Nephron progenitor cell (in vitro differentiated cells): ENCODE measurements at places on chromosomes 1 and 21.

DNA sequence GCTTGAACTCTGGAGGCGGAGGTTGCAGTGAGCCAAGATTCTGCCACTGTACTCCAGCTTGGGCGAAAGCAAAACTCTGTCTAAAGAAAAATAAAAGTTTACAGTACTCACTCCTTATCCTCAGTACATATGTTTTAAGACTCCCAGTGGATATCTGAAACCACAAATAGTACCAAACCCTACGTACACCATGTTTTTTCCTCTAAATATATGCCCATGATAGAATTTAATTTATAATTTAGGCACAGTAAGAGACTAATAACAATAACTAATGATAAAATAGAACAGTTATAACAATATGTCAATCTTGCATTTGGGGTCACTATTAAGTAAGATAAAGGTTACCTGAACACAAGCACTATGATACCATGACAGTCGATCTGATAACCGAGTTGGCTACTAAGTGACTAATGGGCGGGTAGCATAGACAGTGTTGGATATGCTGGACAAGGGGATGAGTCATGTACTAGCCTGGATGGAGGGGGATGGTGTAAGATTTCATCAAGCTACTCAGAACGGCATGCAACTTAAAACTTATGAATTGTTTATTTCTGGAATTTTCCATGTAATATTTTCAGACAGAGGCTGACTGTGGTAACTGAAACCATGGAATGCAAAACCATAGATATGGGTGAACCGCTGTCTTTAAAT is 43.7 kb downstream of the ST7L start:
- DNase-seq: no peak

GRCh38 chr21:45222001-45222400 is 65.7 kb downstream of the POFUT2 start:
- no peak for DNase-seq

GRCh38 chr1:232221802-232222499 is 408.0 kb downstream of the SIPA1L2 start:
- DNase-seq: no peak

- DNase-seq: no peak
Observed at GRCh38 chr1:2241820-2242219, 13.7 kb downstream of the SKI start.

GRCh38 chr1:225474986-225475820 is 47.4 kb upstream of the LBR start:
- peak; percentile 79 for DNase-seq

DNA sequence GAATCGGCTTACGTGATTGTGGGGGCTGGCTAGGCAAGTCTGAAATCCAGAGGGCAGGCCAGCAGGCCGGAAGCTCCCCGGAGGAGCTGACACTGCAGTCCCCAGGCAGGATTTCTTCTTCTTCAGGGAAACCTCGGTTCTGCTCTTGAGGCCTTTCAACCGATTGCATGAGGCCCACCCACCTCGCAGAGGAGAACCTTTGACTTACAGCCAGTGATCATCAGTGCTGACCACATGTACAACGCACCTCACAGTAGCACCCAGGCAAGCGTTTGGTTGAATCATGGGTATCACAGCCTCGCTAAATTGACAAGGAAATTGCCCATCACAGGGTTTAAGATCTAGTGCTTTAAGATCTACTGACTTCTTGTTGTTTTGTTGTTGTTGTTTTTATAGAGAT is 23.6 kb upstream of the GPR157 start:
- no peak for DNase-seq

- no peak for DNase-seq
Observed at GRCh38 chr1:156998301-156998700, 47.2 kb downstream of the ARHGEF11 start.

DNA sequence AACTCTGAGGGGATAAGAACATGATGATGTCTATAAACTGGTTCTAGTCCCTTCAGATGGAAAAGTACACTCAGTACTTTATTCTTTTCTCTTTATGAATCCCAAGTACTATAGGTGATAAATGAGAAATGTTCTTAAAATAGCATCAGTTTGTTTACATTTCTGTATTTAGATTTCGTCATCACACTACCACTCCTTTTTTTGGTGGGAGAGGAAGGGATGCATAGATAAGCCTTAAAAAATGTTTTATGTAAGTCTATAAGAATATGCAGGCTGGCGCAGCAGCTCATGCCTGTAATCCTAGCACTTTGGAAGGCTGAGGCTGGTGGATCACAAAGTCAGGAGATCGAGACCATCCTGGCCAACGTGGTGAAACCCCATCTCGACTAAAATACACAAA is 144.8 kb downstream of the USP25 start:
- no peak for DNase-seq

- DNase-seq: no peak
Observed at GRCh38 chr1:1135339-1136136, 19.6 kb upstream of the C1orf159 start.

GRCh38 chr1:68116643-68117235 is 66.3 kb upstream of the DIRAS3 start:
- DNase-seq: peak; percentile 68

DNA sequence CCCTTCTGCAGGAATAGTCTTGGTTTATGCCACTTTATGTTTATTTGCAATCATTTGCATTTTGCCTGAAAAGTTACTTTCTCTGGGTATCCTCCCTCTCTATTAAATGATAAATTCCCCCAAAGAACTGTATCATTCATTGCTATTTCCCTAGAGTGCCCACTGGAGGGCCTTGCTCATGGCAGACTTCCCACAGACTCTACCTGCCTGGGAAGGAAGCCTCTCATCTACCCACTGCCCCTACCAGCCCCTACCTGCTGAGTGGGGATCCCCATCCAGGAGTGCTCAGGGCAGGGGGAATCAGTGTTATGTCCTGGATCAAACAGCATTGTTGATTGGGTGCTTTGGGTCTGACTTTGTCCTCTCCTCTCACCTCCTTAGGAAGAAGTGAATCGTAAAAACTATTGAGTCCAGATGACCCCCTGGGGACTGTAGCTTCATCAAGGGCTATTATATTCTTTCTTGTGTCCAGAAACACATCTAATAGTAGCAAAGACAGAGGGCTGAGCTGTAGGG is 6.8 kb upstream of the LRRN2 start:
- DNase-seq: no peak

DNA sequence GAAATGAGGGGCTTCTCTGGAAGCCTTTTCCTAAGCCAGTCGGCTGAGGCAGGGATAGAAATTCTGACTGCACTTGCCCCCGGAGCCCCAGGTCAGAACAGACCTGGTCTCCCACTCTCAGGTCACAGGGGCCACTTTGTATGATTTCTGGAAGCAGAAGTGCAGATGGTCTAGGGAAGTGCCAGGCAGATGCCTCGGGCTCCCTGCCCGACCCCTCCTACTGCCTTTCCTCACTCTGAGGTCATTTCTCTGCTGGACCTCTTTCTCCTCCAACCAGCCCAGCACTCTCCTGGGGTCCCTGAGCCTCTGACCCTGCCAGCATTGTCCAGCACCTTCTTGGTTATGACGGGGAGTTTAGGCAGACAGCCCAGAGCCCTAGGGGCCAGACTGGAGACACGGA is 8.7 kb downstream of the RUNX3 start:
- DNase-seq: no peak

GRCh38 chr1:203306089-203306964 is 1.0 kb downstream of the BTG2 start:
- DNase-seq: peak; percentile 30

- DNase-seq: no peak
Observed at GRCh38 chr1:230112782-230113181, 45.7 kb downstream of the GALNT2 start.

- DNase-seq: no peak
Observed at GRCh38 chr1:169138866-169139670, 32.6 kb downstream of the ATP1B1 start.

GRCh38 chr1:62625415-62625814 is 28.1 kb downstream of the ANGPTL3 start:
- no peak for DNase-seq

GRCh38 chr1:12527564-12527963 is 90.4 kb downstream of the DHRS3 start:
- no peak for DNase-seq

DNA sequence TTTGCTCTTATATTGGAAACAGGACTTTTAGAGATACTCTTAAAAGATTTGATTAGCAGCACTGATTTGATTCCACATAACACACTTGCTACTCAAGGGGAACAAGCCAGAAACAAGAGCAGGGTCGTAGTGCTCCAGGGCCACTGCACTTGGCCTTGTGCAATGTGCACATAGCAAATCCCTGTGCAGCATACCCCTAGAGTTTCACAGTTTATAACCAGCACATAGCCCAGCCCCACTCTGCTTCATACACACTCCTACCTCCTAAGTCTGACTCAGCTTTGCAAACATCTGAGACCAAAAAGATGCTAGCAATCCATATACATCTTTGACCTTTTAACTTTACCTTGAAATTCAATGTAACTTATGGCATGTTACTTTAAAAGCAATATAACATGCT is 157.6 kb downstream of the VAV3 start:
- DNase-seq: no peak

- no peak for DNase-seq
Observed at GRCh38 chr1:115429241-115429640, 91.2 kb upstream of the NGF start.

GRCh38 chr1:107649023-107649422 is 316.0 kb downstream of the VAV3 start:
- no peak for DNase-seq

DNA sequence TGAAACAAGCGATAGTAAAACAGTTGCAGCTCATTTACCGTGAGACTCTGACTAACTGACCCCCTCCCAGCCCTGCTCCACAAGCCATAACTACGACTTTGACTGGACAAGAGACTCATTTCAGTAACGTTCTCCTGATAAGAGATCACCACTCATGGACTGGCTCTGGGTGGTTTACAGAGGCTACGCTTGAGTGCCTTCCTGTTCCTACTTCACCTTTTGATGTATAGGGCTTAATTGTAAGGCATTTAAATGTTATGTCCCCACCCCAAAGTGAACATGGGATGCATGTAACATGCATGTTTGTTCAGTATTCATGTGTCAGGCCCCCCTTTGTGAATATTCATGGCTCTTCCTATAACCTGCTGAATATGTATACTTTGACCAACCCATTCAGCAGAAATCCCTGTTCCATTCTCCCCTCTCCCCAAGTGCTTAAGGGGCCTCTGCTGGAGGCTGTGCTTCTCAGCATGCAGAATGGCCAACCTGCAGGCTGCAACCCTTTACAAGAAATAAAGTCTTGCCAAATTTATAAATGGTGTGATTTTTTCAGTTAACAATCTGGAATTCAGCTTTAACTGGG is 50.7 kb upstream of the SPOCD1 start:
- DNase-seq: no peak

DNA sequence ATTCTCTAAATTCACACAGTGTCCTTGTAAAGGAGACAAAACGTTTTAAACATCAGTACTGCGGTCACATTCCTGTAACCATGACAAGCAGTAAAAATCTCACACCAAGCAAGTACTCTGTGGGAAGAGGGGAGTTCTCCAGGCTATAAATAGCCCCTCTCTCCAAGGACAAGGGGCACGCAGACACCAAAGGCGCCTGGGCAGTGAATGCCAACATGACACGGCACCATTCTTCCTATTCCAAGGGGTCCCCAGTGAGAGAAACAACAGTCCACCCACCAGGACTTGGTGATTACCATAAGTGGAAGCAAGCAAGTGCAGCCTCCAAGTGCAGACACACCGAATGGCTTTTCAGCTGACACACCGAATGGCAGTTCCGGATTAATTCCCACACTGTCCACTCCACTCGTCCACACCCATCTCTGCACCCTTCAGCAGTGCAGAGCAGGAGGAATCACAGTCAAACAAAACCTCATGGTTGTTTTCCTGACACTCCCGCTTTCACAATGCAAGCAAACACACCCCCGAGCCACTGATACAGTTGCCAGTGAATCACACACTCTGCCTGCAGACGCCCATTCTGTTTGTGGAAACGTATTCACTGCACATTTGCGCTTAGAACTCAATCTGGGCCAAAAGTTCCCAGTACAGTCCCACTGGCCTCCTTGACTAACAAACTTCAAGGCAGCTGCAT is 1.8 kb downstream of the PTTG1IP start:
- DNase-seq: no peak

- no peak for DNase-seq
Observed at GRCh38 chr1:3541936-3542335, 69.4 kb downstream of the MEGF6 start.

- DNase-seq: no peak
Observed at GRCh38 chr1:208145167-208145566, 99.0 kb downstream of the PLXNA2 start.

DNA sequence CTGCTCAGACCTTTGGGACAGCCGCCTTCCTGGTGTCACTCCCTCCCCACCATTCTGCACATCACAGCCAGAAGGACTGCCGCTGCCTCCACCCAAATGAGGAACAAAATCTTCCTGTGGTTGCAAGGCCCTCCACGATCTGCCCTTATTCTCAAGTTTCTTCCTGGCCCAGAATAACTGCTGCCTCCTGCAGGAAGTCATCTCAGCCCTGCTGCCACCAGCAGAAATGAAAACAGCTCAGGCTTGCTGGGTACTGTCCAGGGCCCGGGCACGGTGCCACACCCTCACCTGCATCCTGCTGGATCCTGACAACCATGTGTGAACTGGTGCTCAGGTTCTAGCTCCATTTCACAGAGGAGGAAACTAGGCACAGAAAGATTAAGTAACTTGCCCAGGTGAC is 2.8 kb downstream of the CLDN19 start:
- DNase-seq: no peak

DNA sequence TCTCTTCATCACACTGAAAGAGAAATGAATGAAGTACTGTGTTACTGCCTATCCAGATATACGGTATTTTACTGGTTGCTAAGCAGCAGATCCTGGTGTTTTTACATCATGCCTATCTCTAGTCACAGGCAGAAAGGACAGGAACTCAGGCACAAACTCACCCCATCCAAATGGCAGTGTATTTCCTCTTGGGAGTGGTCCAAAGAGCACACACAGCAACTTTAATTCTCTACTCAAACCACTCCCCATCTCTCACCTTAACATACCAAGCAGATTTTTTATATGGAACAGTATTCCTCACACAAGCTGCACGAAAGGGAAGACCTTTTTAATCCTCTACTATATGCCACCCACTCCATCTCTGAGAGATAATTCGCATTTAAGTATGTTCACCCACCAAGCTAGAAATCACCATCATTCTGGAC is 27.3 kb downstream of the EIF4G3 start:
- no peak for DNase-seq

DNA sequence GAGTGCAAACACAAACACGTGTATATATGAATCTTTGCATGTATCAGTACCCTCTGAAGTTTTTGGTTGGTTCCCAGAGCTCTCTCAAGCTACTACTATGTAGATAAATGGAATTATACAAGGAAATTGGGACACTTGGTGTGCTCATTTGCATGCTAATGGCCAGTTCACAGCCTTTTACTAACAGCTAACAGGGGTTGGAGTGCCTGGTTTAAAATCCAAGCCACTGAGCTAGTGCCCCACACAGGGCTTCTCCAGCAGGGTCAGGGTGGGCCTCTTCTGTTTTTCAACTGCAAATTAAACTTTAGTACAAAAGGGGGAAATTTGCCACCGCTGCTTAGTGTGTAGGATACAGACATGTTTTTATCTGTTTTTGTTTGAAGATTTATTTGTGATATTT is 121.0 kb downstream of the ATP5PO start:
- no peak for DNase-seq

DNA sequence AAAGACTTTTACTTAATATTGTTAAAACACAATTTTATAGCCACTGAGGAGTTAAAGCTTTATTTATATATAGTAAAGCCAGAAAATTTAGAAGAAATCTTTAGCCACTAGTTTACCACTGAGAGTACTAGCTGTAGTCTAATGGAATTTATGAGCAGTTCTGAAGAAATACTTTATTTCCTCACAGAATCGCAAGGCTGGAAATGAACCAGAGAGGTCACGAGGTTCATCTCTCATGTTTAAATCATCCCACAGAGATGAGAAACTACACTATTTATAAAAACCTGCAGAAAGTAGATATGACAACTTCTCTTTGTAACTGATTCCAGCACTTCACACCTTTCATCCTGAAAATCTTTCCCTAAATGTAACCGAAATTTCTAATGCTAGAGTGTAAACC is 26.0 kb downstream of the ADGRL4 start:
- no peak for DNase-seq
